Fibroblast of skin of abdomen (primary cell): ENCODE measurements at places on chromosomes 13 and 19.
A peak's percentile ranks its signal among the peaks of the same experiment; 100 is the strongest.

DNA sequence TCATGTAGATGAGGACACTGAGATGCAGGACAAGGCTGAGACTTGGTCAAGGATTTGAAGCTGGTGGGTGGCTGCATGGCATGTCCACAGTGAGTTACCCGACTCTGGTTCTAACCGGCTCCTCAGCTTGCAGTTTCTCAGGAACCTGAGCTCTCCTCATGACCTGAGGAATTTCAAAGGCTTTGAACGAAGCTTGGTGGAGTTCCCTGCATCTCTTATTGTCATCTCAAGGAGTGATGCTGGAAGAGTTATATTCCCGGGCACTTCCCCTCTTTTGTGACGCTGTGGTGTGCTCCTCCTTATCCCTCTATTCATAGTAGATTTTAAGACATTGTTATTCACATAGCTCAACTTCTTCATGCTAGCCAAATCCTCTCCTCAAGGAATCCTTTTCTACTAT lies 500.1 kb upstream of the HTR2A start:
- no peak for DNase-seq

DNA sequence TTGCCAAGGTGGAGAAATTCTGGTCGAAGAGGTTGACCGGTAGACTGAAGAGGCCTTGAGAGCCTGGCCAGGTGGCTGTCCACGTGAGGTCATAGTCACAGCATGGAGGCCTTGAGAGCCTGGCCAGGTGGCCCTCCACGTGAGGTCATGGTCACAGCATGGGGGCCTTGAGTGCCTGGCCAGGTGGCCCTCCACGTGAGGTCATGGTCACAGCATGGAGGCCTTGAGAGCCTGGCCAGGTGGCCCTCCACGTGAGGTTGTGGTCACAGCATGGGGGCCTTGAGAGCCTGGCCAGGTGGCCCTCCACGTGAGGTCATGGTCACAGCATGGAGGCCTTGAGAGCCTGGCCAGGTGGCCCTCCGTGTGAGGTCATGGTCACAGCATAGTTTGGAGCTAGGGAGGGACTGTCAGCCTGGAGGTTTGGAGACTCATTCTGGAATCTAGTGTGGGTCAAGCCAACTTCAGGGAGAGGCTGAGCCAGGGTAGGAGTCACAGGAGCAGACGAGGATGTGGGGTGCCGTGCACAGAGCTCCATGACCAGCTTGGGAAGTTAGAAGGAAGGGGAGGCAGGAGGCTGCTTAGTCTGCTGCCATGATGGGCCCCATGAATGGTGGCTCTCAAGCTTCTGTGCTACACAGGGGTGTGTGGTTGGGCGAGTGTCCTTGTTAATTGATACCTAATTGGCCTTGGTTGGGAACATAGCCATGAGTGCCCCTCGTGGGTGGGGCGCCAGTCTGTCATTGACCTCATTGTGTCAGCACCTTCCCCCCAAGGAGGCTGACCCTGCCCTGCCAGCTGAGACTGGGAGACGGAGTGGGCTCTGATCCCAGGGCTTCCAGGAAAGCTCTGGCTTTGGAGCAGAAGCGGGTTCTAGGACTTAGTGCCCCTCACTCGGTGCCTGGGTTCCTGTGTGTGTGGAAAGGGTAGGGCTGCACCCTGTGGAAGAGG lies 4.0 kb downstream of the LENG9 start:
- DNase-seq = no peak

DNA sequence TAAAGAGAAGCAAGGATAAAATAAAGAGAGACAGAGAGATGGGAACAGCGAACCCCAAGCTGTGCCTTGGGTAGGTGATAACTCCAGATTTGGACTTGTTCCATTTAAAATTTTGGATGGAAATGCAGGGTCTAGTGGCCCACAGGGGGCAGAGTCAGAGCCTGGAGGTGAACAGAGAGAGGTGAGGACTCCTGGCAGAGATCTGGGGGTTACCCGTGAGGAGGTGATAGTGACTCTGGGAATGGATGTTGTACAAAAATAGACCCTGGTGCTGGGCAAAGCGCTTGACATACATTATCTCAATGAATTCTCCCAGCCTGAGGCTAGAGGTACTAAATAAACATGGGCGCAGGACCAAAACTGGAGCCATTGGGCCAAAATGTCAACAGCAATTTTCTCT lies 14.3 kb upstream of the DHRS12 start:
- no peak for DNase-seq

- no peak for DNase-seq
Observed at GRCh38 chr19:17423429-17424208, 3.8 kb downstream of the MVB12A start.

DNA sequence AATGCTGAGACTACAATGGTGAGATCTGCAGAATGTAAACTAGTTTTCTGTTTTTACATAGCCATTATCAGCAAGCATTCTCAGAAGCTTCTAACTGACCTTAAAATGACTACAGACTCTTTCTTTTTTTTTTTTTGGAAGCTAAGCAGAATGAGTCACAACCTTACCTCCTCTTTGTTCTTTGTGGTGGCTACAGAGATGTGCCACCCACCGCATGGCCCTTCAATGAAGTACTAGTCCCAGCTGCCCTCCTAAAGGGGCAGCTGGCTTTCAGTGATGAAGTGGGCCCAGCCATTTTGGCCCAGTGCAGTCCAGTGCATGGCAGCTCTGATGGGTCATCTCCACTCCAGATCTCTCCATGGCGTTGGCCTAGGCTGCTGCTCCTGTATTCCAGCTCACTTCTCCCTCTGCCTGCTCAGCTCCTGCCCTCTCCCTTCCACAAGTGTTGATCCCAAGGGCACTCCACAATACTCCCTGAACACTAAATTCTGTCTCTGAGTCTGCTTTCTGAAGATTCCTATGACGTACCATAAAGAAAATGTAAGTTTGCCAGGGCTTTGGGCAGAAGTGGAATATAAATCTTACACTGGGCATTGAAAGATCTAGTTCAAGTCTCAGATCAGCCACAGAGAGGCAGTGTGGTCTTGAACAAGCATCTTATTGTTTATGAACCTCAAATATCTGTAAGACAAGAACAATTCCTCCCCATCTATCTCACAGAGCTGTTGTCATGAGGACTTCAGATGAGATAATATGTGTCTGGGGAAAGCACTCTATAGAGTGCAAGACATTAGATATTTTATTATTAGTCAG lies 85.6 kb downstream of the RXFP2 start:
- DNase-seq = no peak

GRCh38 chr19:30283556-30283955 lies 88.6 kb upstream of the ZNF536 start:
- DNase-seq = no peak

- no peak for DNase-seq
Observed at GRCh38 chr19:1863328-1863637, at the start of gene KLF16. TSS of gene KLF16 (minus strand) at chr19:1863579. CDS start at chr19:1863497, 82 bp downstream.

GRCh38 chr19:13154911-13155471 lies 4.8 kb downstream of the IER2 start:
- DNase-seq = peak; percentile 69

GRCh38 chr13:34591129-34591528 lies 350.9 kb upstream of the NBEA start:
- no peak for DNase-seq

DNA sequence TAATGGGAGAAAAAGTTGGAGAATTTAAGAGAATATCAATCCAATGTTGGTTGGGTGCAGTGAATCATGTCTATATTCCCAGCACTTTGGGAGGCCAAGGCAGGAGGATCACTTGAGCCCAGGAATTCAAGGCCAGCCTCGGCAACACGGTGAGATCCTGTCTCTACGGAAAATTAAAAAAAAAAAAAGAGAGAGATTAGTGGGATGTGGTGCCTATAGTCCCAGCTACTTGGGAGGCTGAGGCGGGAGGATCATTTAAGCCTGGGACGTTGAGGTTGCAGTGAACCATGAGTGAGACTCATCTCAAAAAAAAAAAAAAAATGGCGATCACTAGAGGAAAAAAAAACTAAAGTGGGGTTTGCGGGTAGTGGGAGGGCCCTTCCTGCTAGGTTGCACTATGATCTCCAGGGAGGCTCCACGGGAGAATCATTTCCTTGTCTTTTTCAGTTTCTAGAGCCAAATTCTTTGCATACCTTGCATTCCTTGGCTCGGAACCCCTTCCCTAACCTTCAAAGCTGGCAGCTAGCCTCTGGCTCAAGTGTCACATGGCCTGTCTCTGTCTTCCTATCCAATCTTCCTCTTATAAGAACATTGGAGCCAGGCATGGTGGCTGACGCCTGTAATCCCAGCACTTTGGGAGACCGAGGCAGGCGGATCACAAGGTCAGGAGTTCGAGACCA lies 5.8 kb upstream of the ERCC2 start:
- DNase-seq = peak; percentile 99

- DNase-seq = peak; percentile 35
Observed at GRCh38 chr19:10471909-10472308, 31.2 kb downstream of the KEAP1 start.

DNA sequence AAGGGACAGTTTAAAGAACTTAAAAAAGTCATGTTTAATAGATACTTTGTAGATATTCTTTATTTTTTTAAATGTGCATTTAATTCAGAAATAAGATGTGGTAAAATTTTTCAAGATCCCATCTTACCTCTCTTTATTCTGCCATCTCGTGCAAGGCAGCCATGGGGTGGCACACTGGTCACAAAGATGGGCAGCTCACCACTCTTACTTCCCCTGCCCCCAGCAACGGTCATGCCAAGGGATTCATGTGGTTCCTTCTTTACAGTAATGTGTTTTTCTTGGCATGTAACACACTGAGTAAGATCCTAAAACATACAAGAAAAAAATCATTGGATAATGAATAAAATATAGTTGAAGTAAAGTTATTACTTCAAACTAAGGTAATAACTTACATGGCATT lies 64.2 kb downstream of the LNX2 start:
- DNase-seq = peak; percentile 48

DNA sequence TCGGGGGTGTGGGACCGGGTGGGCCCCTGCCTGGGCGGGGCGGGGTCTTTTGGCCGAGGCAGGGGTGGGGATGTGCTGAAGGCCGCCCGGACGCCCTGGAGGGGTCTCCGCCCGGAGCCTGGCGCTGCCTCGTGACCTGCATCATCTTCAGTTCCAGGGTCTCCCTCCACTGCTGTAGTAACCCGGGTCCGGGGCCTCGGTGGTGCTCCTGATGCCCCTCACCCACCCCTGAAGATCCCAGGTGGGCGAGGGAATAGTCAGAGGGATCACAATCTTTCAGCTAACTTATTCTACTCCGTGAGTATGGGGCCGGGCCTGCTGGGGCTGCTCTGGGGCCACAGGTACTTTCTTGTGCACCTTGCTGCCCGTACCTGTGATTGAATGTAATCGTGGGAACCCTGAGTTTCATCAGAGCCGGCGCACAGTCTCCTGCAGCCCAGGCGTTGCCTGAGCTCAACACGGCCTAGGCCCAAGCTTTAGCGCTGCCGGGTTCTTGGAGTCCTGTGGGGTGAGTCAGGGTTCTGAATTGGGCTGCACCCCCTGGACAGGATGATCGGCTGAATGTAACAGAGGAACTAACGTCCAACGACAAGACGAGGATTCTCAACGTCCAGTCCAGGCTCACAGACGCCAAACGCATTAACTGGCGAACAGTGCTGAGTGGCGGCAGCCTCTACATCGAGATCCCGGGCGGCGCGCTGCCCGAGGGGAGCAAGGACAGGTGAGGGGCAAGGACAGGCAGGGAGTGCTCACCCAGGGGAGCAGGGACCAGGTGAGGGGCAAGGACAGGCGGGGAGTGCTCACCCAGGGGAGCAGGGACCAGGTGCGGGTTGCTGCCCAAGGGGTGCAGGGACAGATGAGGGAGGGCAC lies 10.5 kb downstream of the PEAK3 start:
- DNase-seq = peak; percentile 81
